GM20000 (cell line): ENCODE measurements at places on chromosomes 2 and 18.

- no peak for DNase-seq
These were observed 16.9 kb upstream of the KIF1A start for GRCh38 chr2:240836781-240837467.

- no peak for DNase-seq
These were observed 361.2 kb downstream of the LRRTM4 start for GRCh38 chr2:77161009-77161408.

- DNase-seq: no peak
These were observed 48.4 kb downstream of the NPPC start for GRCh38 chr2:231877533-231878456.

GRCh38 chr18:79402977-79403722, 7.4 kb downstream of the NFATC1 start:
- DNase-seq: no peak

GRCh38 chr2:156589381-156590079, 153.4 kb downstream of the GPD2 start:
- peak; percentile 42 for DNase-seq

- no peak for DNase-seq
These were observed 64.5 kb downstream of the LYPD6 start for GRCh38 chr2:149394864-149395263.

DNA sequence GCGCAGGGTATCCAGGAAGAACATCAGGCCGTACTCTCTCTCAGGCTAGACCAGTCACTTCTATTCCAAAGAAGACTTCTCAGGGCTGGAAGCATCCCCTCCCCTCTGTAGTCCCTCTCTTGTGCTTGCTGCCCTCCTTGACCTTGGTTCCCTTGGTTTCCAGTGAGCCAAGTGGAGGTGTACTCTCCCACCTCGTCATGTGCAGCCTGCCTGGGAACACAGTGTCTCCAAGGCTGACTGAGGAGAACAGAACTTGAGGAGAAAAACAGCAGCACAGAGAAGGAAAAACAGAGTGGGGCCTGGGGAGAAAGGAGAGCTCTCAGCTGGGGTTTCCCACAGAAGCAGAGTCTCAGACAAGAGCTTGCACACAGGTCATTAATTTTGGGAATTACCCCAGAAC, 52.7 kb downstream of the HAUS1 start:
- DNase-seq: no peak

DNA sequence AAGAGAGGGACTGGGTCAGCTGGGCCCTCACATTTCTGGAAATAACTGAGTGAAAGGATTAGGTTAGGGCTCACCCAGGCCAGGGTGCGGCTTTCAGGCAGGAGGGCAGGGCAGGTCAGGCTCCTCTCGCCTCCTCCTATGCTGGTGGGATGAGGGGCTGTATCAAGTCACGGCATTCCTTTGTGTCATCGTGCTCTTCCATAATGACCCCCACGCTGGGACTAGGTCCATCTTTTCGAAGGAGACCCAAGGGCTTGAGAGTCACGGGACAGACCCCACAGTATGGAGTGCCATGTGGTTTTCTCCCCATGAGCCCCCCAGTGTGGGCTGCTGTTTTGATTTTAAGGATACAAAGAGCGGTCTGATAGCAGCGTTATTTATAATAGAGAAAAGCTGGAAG, 137.8 kb upstream of the COPS8 start:
- no peak for DNase-seq

DNA sequence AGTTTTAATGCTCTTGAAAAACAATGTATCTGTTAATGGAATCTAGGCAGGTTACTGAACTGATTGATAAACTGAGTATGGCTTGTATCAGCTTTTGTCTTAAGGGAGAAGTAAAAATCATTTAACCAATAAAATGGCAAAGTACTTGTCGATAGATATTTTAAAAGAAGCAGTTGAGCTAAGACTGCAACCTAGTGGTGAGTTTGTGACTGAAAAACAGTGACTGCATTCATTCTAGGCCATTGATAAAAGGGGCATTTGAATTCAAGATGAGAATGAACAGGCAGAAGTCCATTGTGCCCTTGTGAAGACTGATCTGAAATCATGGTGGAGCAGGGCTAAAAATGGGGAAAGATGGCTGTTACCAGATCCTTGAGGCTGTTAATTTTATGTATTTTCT, 59.4 kb upstream of the MSTN start:
- peak; percentile 15 for DNase-seq

DNA sequence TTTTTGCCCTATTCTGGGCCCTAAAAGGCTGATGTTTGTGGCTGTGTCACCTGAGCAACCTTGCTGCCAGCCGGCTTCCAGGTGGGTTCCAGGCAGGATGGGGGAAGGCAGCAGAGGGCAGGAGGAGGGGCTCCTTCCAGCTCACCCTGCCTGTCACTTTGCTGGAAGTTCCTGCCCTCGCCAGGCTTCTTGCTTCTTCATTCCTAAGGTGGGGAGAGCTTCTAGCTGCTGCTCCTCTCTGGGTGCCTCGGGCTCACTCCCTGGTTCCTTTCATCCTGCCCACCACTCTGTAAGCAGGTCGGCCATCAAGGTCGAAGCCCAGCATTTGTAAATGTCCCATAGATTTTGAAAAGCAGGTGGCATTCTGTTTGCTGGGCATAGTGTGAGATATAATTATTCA, 249.4 kb upstream of the HS6ST1 start:
- no peak for DNase-seq

GRCh38 chr18:45751766-45752165, 27.8 kb downstream of the SLC14A1 start:
- DNase-seq: no peak

GRCh38 chr2:60796573-60797509, 40.8 kb downstream of the PAPOLG start:
- peak; percentile 40 for DNase-seq

DNA sequence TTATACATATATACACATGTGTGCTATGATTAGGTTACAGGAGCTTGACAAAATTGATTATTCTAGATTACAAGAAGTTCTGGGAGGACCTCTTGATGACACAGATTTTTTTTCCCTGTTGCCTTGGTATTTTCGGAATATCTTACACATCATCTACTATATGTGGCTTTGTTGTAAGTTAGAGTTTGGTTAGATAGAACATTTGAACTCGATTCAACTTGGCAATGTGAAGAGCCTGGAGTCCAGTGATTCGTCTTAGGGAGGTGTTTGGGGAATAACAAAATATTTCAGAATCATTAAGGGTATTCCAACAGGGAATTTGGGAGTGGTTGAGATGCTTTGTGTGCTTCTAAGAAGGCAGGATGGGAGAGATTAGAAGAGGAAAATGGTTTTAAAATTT, 39.3 kb upstream of the EFEMP1 start:
- DNase-seq: no peak

- no peak for DNase-seq
These were observed 609.0 kb upstream of the CELF4 start for GRCh38 chr18:38174594-38174993.

DNA sequence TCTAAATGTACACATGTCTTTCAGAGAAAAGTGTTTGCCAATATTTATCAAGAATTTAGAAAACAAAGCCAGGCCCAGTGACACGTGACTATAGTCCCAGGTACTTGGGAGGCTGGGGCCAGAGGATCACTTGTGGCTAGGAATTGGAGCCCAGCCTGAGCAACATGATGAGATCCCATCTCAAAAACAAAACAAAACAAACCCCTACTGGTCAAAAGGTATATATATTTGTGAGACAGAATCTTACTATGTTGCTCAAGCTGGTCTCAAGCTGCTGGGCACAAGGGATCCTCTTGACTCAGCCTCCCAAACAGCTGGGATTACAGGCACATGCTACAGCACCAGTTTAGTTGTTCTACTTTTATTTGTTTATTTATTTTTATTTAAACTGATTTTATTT, 79.2 kb downstream of the ZDBF2 start:
- DNase-seq: no peak

DNA sequence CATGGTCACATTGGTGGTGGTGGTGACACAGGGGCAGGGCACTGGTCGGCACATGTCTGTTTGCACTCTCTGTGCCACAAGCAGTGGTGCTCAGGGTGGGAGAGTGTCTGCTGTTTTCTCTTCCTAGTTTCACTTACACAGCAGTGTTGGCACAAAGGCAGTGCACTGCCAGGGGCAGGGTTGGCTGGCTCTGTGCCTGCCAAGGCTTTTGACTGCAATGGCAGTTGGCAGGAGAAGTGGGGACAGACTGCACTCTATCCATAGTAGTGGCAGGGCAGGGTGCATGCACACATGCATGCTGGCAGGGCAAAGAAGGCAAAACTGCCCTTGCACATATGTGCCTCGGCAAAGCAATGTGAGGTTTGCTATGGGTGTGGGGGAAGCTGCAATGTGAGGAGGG, 635.9 kb downstream of the SUCLG1 start:
- no peak for DNase-seq

- no peak for DNase-seq
These were observed 64.1 kb downstream of the FBXO15 start for GRCh38 chr18:74083557-74083952.

DNA sequence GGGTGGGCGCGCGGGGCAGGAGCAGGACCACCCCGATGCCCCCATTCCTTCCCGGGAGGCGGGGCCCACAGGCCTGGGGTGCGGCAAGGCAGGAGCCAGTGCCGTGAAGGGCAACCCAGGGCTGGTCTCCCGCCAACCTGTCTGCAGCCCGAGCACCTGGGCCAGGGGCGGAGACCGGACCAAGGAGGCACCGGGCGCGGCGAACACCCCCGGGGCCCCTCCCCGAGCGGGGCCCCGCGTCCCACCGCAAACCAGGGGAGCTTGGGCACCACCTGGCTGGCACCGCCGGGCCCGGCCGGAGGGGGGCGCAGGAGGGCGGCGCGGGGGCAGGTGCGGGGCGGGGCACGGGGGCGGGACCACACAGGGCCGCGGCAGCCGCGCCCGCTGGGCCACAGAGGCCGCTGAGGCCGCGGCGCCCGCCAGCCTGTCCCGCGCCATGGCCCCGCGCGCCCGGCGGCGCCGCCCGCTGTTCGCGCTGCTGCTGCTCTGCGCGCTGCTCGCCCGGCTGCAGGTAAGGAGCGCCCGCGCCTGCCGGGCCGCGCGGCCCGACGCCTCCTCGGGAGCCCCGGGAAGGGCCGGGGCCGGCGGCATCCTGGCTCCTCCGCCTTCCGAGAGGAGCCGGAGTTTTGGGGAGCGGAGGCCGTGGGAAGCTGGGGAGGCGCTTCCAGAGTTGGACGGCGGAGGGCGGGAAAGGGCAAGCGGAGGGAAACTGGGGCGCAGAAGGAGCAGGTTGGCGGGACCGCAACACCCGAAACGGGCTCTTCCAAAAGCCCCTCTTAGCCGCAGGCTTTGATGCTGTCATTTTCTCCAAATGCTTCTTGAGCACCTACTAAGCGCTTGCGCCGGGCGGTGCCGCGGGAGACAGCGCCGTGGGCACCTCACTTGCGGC, at the start of gene TNFRSF11A:
Gene TNFRSF11A, plus strand, starts transcription at position 394 of the 889 bp plus-strand sequence. Its CDS starts 43 bp downstream, at position 437.
- DNase-seq: peak; percentile 94

DNA sequence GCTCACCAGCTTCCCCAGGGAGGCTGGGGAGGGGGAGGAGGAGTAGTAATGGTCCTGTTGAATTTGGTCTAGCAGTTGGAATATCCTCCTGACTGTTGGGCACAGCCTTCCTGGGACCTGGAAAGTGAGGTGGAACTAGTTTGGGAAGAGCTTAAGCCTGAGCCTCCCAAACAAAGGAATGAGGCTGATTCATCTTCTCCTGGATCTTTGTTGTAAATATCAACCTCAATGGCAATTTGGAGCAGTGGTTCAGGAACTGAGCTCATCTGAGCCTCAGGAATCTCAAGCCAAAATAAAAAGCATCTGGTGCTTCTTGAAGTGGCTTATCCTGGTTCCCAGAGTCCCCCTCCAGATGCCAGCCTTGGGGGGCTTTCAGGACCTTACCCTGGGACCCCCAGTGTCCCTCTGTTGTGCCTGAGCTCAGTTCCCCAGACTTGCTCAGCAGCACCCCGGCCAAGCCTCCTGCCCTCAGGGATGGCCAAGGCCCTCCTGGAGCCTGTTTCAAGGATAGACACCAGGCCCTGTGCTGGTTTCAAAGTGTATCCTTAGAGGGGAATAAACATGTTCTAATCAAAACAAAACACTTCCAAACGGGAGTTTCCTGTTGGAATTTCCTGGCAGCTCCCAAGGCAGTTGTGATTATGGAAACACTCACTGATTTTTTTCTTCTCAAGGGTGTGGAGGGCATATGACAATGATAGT, 112.6 kb downstream of the DDX1 start:
- no peak for DNase-seq

DNA sequence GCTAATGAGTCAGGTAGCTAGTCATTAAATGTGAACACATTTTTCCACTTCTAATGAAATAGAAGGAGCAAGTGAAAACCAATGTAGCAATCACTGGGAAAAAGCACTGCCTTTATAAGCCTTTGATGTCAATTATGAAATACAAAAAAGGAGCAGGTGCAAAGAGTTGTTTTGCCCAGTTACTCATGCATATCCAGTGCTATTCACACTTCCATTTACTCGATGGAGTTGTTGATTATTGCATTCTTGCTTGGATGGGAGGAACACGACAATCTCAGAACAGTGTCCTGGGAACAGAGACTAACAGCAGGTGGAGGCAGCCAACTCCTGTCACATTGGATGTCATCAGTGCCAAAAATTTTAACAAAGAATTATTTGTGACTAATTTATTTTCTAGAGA, 372.5 kb downstream of the CBLN2 start:
- DNase-seq: no peak

DNA sequence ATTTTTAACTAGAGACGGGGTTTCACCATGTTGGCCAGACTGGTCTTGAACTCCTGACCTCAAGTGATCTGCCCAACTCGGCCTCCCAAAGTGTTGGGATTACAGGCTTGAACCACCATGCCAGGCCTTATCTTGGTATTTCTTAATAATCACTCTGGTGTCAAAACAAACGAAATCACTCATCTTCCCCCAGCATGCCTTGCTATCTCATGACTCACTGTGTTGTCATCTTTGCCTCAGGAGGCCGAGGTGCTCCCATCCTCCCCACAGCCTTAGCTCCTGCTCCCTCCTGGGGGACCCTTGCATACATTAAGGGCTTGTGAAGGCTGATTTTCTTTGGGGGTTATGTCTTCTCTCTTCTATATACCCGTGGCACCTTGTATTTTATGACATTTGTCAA, 250.1 kb upstream of the DPP10 start:
- no peak for DNase-seq
